ENCODE measurements at places on chromosomes 7 and 10. TPM values are rescaled to one million over a fixed set of nuclear protein-coding genes. Genes with fewer than 3 reads are reported as not detected.

The PNLIPRP2 gene
- total RNA-seq: not detected

The AGAP4 gene
- total RNA-seq: 17.5 TPM

DNA sequence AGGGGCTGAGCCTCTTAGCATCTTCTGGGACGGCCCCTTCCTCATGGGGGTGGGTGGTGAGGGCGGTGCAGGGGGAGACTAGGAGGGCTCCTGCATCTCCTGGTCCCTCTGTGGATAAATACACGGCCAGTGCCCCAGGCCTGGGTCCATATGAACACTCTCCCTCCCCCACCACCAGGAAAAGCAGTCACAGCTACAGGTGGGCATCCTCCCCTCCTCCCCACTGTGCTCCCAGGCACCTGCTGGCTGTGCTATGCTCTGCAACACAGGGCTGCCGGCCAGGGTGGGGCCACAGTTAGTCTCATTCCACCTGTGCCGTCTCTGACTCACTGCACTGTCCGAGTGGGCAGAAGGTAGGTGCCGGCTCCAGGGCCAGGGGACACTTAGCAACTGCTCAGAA is 87.3 kb upstream of the INSIG1 start:
- DNase-seq: no peak

- DNase-seq: peak; percentile 58
These were observed 2.1 kb upstream of the UNCX start for GRCh38 chr7:1230411-1231213.

DNA sequence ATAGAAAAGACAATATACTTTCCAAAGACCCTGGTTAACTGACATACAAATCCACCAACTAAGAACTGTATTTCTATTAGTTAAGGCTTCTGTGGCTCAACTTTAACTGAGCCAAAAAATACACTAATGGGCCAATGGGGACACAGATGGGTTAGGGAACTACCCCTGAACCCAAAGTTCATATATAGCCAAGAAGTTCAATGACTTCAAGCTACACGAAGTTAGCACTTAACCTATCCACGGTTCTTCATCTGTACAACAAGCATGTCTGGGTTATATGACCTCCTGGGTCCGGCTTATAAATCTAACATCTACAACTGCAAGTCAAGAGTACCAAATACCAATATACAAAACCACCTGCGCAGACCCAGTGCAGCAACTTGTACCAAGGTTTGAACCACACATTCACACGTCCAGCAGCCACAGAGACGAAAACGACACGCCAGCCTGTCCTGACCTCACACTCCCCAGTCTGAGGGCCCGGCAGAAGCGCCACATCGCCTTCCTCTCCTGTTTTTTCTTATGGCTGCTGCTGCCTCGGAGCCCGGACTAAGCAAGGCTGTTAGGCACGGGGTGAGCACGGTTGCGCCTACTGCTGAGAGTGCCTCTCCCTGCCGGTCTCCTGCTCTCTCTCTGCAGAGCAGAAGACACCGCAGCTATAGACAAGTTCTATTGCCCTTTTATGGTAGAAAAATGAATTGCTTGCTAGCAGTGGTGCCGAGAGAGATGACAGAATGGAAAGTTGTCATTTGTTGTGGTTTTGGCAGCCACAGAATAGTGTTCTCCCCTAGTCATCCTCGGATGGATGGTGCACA is 86.3 kb downstream of the RNF216 start:
- no peak for DNase-seq

DNA sequence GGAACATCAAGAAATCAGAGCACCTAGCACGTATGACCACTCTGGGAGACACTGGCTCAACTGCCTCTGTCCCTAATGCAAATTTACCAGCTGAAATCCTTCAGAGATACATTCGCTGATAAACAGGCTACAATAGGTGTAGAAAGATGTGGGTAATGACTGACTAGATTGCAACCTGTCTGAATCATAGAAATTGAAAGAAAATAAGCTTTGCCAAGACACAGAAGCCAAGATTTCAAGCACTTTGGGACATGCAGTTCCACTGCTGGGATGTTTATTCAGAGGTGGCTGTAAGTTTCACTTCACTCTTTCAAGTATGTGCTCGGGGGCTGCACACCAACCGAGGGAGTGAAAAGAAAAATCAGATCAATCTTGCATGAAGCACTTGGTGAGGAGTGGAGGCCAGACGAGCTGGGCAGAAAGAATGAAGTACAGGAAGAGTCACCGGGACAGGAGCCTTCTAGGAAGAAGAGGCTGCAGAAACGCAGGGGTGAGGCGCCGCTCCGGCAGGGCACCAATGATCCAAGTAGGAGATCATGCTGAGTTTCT is 276.7 kb downstream of the PARD3 start:
- DNase-seq: no peak

- peak; percentile 27 for DNase-seq
These were observed 226.5 kb downstream of the FANK1 start for GRCh38 chr10:126122881-126123280.

- peak; percentile 90 for DNase-seq
These were observed 82.1 kb upstream of the PDGFA start for GRCh38 chr7:601595-602340.

DNA sequence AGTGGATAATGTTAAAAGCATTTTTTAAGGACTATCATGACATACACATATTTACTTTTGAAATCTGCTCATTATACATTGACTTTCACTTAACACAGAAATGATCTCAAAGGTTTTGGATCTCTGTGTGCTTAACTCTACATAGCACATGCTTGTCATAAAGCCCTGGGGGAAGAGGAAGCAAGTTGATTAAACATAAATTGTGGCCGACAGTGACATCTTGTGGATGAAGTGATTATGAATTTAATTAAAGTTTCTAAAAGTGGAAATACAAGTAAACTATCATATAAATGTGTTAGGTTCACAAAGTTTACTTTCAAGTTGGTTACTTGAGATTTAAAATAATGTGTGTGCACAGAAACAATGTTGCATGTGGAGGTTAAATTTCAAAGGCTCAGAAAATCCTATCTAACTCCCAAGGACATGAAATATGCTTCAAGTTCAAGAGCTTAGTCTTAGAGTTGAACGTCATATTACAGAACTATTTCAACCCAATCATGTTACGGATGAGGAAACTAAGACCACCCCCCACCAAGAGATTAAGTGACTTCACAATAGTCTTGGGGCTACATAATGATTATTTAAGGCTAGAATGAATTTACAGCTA is 1247.8 kb downstream of the GATA3 start:
- peak; percentile 83 for DNase-seq

GRCh38 chr7:154968336-154969001 is 34.5 kb downstream of the PAXIP1 start:
- DNase-seq: no peak

DNA sequence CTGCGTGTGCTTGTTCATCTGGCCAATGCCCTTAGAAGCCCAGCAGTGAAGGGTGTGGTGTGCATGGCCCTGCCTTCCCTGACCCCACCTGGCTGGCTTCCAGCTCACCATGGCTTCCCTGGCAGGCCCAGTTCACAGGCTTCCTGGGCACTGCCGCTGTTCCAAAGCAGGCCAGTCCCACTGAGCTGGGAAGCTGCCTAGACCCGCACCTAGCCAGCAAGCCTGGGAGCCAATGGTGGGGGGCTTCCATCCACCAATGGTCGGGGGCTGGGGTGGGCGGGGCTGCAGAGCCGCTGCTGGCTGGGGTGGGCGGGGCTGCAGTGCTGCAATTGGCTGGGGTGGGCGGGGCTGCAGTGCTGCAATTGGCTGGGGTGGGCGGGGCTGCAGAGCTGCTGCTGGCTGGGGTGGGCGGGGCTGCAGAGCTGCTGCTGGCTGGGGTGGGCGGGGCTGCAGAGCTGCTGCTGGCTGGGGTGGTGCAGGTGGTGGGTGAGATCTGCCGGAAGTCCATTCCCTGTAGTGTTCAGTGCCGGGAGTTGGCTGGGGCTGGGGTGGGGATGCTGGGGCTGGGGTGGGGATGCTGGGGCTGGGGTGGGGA is 12.4 kb downstream of the CALY start:
- peak; percentile 92 for DNase-seq

- no peak for DNase-seq
These were observed 37.7 kb downstream of the NRF1 start for GRCh38 chr7:129649128-129649690.

- no peak for DNase-seq
These were observed 107.0 kb upstream of the CELF2 start for GRCh38 chr10:10910634-10911033.

- DNase-seq: no peak
These were observed 418.5 kb upstream of the SEMA3A start for GRCh38 chr7:84612981-84613681.
